ENCODE measurements at places on chromosomes 16 and 17.

- peak; percentile 67 for DNase-seq
These were observed 5.7 kb downstream of the TRIM47 start for GRCh38 chr17:75872434-75873351.

DNA sequence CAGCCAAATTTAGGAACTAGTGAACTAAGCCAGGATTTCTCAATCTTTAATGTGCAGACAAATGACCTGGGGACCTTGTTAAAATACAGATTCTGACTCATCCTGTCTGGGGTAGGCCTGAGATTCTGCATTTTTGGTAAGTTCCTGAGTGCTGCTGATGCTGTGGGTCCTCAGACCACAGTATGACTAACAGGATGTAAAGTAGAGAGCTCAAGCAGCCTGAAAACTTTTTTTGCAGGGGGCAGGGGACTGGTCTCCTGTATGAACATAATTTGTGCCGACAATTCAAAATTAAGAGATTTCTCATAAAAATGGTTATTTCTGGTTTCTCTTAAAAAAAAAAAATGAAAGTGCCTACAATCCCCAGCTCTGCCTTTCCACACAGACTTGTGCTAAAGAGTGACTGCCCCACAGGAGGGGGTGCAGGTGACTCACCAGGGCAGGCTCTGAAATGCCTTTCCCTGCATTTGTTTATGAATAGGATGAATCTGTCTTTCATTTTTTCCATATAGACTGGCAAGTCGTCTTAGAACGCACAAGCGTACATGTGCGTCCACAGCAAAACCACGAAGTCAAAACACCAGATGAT, 271.5 kb downstream of the PHKB start:
- no peak for DNase-seq

GRCh38 chr16:10969615-10970014, 25.3 kb downstream of the CLEC16A start:
- no peak for DNase-seq

GRCh38 chr17:54876656-54877195, 23.9 kb upstream of the TOM1L1 start:
- no peak for DNase-seq

- no peak for DNase-seq
These were observed 157.7 kb upstream of the RPL38 start for GRCh38 chr17:74045608-74046280.

- no peak for DNase-seq
These were observed 22.8 kb downstream of the NUP85 start for GRCh38 chr17:75228305-75228704.

DNA sequence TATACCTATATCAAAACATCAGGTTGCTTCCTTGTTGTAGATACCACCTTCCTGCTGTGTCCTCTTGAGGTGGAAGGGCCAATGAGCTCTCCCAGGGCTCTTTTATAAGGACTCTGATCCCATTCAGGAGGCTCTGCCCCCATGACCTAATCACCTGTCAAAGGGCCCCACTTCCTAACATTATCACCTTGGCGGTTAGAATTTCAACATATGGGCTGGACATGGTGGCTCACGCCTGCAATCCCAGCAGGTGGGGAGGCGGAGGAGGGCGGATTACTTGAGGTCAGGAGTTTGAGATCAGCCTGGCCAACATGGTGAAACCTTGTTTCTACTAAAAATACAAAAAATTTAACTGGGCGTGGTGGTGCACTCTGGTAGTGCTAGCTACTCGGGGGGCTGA, 86.4 kb downstream of the HAPSTR1 start:
- DNase-seq = no peak

DNA sequence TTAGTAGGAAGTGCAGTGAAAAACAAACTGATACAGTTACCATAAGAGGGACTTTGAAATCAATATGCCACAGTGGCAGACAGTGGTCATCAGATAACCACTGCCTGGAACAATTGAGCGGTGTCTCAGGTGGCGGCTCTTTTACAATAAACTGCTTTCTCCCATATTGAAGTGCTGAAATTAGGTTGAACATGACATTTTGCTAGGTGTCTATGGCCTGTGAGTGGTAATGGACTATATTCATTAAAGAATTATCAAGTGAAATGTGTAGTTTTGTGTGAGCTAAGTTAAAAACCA, 214.7 kb downstream of the RPTOR start:
- no peak for DNase-seq
